ENCODE measurements at places on chromosomes 7 and 10. TPM values are rescaled to one million over a fixed set of nuclear protein-coding genes. Genes with fewer than 3 reads are reported as not detected.

- no peak for DNase-seq
These were observed 89.1 kb downstream of the CUX1 start for GRCh38 chr7:101906291-101907240.

The SGPL1 gene
- total RNA-seq, result 17.3 TPM

DNA sequence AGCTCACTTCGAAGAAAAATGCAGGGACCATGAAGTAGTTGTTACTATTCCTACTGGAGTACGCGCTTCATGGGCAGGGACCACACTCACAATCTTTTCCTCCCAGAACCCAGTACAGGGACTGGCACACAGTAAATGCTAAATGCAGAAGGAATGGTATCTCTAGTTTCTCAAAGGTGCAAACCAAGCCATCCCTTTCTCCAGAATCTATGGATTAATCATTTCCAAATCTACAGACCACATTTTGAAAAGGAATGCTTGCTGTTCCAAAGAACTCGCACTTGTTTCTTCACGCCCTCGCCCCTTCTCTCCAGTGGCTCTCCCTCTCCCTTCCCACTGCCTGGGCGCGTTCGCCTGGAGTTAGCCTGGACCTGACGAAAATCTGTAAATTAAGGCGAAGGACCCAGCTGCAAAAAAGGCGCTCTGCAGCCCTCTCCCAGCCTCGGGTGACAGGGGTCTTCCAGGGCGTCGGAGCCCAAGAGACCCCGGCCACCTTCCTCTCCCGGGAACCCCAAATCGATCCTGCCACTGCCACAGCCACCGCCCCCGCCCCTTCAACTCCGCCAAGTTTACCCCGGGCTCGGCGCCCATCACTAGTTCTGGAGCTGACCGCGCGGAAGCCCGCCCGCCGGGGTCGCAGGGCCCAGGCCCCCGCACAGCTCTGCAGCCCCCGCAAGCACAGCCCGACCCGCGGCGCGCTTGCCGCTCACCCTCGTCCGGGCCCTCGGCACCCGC, 527 bp downstream of the PDIA4 start:
- DNase-seq, result no peak

GRCh38 chr10:74097776-74098175, 52.9 kb downstream of the AP3M1 start:
- DNase-seq, result no peak

The SLC13A1 gene
- not detected for total RNA-seq

The AQP1 gene
- 155 TPM for total RNA-seq

DNA sequence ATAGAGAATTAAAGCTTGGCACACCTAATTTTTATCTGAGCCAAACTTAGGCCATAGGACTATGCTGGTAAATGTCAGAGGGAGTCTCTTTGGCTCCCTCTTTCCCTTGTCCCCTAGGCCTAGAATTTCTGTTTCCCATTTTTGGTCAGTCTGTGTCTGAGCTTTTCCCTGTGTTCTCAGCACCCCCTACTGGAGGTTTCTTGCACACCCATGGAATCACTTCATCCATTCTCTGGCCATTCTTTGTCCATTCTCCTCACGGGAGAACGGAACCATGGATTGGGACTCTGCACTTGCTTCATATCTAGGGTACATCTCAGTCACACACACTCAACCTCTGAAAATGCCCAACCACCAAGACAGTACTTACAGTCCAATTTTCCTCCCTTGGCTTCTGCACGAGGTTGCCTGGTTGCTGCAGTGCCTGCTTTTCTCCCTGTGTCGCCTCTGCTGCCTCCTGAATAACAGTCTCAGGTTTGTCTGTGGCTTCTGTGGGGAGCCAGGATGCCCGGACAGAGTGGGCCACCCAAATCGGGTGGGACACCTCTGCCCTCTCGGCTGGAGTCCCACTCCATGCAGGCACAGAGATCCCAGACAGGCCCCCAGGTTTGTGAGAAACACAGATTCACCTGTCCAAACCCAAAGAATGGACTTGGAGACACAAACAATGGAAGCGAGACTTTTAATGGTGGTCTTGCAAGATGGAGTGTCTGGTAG, 35.1 kb upstream of the DNAH11 start:
- DNase-seq, result no peak

DNA sequence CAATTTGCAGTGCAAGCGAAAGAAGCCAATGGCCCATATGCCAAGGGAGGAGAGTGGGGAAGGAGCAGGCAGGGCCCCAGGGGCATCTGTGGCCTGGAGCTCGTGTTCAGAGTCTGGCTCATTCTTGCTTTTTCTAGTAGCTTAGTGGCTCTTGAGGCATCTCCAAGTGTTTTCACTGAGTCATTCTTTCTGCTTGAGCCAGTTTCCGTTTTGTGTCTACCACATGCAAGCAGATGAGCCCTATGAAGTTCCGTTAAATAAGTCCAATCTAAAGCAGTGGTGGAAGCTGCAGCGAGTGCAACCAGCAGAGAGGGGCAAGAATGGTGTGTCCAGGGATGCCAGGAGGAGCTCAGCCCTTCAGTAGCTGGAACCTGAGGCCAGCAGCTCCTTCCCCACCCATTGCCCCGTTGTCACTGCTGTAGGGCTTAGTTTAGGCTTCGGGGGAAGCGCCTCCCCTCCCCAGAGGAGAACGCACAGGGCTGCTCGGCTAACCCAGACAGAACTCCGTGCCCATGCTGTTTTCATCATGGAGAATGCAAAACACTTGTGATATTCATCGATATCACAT, 57.4 kb upstream of the EBF3 start:
- no peak for DNase-seq

GRCh38 chr7:111510584-111511378, 51.5 kb downstream of the IMMP2L start:
- DNase-seq, result no peak

DNA sequence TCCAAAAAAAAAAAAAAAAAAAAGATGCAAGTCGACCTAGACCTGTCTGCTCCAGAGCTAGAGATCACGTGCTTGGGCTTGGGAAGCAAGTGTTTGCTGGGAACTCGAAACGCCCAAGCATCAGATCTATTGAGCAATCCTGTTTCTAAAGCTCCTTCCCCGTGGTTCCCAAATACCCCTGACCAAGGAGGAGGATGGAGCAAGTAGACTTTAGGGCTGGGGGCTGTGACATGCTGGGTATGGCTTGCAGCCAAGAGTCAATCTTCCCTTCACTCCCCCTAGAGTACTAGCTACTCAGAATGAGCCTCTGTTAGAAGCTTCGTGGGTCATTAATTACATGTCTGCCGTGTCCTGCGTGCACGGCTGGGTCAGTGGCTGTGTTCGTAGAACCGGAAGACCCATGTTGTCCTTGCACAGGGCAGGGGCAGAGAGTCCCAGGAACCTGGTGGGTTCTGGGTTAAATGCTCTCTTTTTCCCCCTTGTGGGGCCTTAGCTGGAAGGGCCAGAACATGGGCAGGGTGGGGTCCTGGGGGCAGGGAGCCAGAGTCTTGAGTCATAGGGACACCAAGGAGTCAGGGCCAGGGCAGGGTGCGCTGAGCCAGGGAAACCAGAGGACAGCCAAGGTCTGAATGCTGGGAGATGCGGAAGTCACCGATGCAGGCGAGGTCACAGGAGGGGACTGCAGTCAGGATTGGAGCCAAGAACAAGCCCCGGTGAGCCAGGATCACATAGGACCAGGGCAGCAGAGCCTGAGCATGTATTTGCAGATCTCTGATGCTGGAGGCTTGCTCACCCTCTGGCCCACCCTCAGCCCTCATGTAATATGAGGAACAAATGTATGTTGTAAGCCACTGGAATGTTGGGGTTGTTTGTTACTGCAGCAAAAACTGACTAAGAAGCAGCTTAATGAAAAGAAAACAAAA, 34.6 kb upstream of the TPST1 start:
- peak; percentile 77 for DNase-seq

The DMBT1 gene
- total RNA-seq, result 0.08 TPM

GRCh38 chr7:2758673-2759616, 70.9 kb downstream of the AMZ1 start:
- no peak for DNase-seq

The NKX6-2 gene
- not detected for total RNA-seq

- no peak for DNase-seq
These were observed 35.3 kb upstream of the PFKFB3 start for GRCh38 chr10:6167456-6167855.

The IDI2 gene
- total RNA-seq, result 0.51 TPM

DNA sequence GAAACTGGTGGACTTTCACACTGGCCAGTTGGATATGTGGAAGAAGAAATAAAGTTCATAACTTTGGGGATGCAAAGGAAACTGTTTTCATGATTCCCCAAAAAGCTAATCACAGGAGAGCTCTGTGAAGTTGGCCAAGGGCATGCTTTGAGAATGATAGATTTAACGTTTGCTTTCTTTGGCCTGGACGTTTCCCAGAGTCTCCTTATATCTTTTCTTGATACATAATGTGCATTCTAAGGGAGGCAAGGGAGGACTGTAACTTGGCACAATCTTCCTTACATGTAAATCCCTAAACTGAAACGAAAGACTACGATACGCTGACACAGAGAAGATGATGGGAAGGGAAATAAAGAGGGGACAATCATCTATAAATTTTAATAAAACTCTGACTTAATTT, 176.5 kb upstream of the INHBA start:
- DNase-seq, result no peak

DNA sequence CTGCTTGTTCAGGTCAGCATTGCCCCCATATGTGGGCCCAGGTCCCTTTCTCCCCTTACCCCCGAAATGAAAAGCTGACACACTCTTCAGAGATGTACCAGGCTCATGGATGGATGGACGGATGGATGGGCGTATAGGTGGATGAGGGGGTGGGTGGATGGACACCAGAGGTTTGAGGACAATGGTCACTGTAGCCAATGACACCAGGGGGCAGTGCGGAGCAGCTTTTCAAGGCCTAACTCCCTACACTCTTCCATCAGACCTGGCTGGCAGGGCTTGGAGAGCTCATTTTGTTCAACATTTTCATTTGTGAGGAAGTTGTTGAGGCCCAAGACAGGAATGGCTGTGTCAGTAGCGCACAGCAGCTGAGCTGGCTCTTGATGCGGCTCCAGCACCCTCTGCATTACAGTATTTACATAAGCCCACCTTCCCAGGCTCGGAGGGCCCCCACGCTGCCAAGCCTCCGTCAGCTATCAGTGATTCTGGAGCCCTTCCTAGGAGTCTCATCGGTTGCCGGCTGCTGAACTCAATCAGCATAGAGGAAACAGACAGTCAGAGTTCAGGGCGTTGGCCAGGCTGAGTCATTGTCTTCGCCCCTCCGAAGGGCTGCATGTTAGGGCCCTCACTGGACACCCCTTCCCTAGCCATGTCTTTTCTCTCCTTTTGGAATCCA, 11.6 kb upstream of the FFAR4 start:
- DNase-seq, result peak; percentile 86

GRCh38 chr7:129489491-129489890, 12.8 kb upstream of the SMKR1 start:
- no peak for DNase-seq

GRCh38 chr10:104297697-104298660, 29.0 kb downstream of the GSTO2 start:
- DNase-seq, result peak; percentile 72

DNA sequence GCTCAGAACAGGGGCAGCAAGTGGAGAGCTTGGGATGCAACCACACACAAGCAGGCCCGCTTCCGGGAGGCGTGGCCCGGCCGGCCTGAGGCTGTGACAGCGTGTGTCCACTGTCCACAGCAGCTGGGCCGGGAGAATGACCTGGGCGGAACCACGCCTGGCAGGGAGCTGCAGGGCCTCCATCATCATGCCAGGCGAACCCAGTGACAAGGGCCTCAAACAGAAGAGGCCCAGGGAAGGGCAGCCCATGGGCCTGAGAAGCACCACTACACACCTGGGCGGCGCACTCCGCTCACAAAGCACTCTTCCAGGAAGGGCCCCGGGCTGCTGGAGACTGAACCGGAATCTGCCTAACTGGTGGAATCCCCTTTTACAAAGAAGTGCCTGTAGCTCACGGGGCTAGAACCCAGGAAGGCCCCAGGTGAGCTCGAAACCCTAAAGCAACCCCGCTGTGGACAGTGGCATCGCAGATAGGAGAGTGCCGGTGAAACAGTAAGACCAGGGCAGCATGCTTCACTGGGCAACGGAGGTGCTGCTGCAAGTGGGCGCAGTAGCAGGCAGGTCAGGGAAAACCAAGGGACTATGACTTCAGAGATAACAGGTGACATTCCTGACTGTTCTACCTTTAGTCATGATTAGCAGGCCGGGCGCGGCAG, 66.0 kb downstream of the MAD1L1 start:
- DNase-seq, result peak; percentile 70

The ERV3-1 gene
- total RNA-seq, result 9.6 TPM

- DNase-seq, result no peak
These were observed 120.8 kb upstream of the CDCA7L start for GRCh38 chr7:22066522-22066921.

DNA sequence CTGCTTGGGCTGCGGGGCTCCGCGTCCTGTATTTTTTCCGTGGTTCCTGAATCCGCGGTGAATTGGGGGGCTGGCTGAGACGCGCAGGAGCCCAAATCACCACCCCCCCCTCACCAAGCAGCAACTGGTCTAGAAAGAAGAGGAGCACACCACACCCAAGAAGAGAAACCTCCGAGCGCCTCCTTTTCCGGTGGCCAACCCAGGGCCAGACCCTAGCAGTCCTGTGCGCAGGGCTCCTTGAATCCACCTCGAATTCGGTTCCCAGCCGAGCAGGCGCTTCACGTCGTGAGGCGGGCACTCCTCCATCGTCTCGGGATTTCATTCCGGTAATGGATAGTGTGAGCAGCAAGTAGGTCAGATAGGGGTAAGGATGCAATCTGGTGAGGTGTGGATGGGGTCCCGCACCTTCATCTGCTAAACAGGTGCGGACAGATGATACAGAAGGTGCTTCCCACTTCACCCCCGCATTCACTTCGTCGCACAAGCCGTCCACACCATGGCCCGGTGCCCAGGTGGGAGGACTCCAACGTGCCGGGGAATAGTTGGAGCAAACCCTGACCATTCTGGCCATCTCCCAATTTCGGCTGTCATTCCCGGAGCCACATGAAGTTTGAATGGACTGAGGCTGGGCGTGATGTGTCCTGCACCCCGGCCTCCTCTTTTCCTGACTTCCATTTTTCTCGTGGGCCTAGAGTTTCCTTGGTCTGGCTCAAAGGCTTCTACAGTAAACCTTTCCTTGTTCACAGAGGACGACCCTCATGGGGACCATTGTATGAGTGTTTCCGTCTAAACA, 19.8 kb upstream of the ZNF273 start:
- peak; percentile 63 for DNase-seq

The CALCR gene
- not detected for total RNA-seq

- DNase-seq, result no peak
These were observed 437.4 kb upstream of the GALNT17 start for GRCh38 chr7:70694434-70694970.

The MACROH2A2 gene
- total RNA-seq, result 15.3 TPM

DNA sequence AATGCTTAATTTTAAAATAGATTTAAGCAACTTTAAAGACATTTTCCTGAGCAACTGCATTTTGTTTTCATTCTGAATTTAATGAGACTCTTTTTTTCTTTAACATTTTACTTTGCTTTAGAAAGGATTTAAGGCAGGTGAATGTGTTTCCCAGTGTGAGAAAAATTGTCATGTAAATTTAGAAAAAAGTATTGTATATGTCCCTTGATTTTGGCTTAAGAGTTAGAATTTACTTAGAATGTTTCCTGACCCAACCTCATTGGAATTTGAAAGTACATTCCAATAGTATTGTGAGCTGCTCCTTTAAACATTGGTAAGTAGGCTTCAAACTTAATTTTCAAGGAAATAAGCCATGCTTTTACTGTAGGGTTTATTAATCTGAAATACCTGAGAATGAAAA, 110.2 kb downstream of the PTEN start:
- no peak for DNase-seq

- DNase-seq, result peak; percentile 76
These were observed 927 bp upstream of the ALOX5 start for GRCh38 chr10:45373003-45373575.

- DNase-seq, result no peak
These were observed 2.0 kb upstream of the HMX3 start for GRCh38 chr10:123133541-123134342.

GRCh38 chr7:36487756-36488336, 98.2 kb downstream of the ANLN start:
- DNase-seq, result no peak

All from cardiac septum (tissue), 1 donor.